ENCODE measurements at places on chromosomes 7 and 10.

GRCh38 chr7:21971780-21972396 is 26.2 kb upstream of the CDCA7L start:
- H3K4me1 ChIP-seq = no peaks in the 10 kb centered on the region
- H3K27me3 ChIP-seq = no peaks in the 10 kb centered on the region
- no peaks in the 10 kb centered on the region for H3K36me3 ChIP-seq
- H3K27ac ChIP-seq = no peak overlapping the region
- H3K4me3 ChIP-seq = no peak overlapping the region

DNA sequence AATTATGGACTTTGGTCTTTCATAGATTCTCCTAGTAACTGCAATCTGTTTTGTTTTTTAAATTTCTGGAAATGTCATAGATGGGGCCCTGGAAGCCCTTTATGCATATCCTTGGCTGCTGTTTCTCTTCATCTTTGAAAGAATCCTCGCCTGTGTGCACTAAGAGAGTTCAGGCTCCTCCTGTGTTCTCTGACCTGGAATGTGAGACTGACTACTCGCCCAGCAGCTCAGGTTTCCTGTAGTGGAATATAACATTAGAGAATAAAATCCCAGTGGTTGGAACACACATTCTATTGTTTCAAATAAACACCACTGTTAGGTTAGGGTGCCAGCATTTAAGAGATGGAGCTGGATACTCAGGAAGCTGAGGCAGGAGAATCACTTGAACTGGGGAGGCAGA is 56.3 kb downstream of the WDFY4 start:
- H3K4me3 ChIP-seq = no peak overlapping the region
- no peak for DNase-seq
- no peaks in the 10 kb centered on the region for H3K36me3 ChIP-seq
- no peak overlapping the region for H3K27ac ChIP-seq

DNA sequence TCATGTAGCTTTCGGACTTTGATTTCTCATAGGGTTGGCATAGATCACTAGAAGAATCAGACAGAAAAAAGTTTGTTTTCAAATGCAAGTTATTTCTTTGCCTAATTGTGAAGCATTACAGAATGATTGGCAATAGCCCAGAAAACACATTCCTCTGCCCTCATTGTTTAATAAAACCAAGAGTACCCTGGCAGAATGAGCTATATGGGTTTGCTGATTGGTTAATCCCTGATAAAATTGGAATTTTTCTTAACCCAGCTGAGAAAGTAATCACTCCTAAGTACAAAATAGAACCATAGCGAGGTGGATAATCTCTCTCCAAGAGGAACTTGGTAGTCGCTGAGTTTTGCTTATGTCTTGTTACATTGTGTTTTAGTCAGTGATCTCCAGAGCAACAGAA is 30.9 kb upstream of the CREB5 start:
- H3K27me3 ChIP-seq = no peaks in the 10 kb centered on the region
- H3K27ac ChIP-seq = no peak overlapping the region
- peaks cover 12% of the 10 kb centered on the region for H3K4me1 ChIP-seq
- no peaks in the 10 kb centered on the region for H3K36me3 ChIP-seq

DNA sequence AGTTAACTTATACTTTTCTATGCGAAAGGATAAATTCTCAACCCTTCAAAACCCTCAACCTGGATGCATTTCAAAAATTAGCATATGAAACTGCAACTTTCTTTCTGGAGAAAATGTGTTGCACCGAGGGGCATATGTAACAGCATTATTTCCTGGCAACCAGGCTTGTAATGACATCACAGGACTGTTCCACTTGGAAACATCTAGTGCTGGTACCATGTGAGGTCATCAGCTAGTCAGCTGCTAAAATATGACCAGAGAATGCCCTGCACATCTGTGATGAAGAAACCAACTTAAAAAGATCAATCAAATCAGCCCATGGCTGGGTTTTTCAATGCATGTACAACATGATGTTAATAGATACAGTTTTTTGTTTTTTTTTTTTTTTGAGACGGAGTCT is 40.0 kb downstream of the FGFR2 start:
- peaks cover 64% of the 10 kb centered on the region for H3K27me3 ChIP-seq
- H3K27ac ChIP-seq = no peak overlapping the region
- no peaks in the 10 kb centered on the region for H3K4me1 ChIP-seq
- no peak overlapping the region for H3K4me3 ChIP-seq
- no peak for DNase-seq

DNA sequence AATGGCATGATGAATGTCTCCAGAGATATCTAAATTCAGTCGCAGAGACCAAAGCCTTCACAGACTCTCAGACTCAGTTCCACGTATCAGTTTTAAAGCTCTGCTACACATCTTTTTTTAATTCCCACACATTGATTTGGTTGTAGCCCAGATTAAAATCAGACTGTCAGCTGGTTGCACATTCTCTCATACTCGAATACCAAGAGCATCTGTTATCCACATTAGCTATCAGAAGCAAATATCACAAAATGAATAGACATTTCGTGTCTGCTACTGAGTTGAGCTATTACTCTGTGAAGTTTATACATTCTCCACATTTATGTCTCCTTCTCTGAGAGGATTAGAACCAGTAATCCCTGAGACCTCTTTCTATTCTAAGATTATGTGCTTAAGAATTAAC is 229.2 kb downstream of the GPAM start:
- no peak overlapping the region for H3K27ac ChIP-seq
- no peaks in the 10 kb centered on the region for H3K27me3 ChIP-seq
- H3K4me3 ChIP-seq = no peak overlapping the region
- no peaks in the 10 kb centered on the region for H3K36me3 ChIP-seq
- H3K4me1 ChIP-seq = no peaks in the 10 kb centered on the region
